ENCODE measurements at places on chromosomes 4 and X.

DNA sequence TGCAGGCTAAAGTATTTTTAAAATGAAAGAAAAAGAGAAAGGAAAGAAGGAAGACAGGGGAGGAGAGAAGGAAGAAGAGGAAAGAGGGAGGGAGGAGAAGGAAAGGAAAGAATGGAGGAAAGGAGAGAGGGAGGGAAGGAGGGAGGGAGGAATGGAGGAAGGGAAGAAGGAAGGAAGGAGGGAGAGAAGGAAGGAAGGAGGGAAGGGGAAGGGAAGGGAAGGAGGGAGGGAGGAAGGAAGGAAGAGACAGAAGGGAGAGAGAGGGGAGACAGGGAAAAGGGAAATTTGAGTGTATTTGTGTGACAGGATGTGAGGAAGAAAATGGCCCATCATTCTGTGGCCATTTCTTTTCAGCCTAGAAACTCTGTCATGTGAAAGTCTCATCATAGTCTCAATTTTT, 14.9 kb upstream of the PLAC1 start:
- no peak for DNase-seq

DNA sequence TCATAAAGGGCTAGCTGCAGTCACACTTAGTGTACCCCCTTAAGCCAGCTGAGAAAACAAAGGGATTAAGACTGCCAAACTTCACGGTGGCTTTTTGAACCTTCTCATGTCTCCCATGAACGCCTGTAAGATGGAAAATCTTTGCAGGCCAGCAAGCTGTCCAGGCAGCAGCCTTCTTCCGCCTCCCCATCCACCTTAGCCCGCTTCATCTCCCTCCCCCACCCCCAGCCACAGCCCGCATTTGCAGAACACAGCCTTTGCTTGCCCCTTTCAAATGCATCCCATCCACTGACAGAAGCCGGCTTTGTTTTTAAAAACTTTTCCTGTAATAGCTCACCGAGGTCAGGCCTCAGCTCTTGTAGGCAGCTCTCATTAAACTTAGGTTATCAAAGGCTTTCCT, 113.8 kb upstream of the FAM9B start:
- no peak for DNase-seq

GRCh38 chr4:5995901-5996623, 22.2 kb downstream of the C4orf50 start:
- DNase-seq = no peak

DNA sequence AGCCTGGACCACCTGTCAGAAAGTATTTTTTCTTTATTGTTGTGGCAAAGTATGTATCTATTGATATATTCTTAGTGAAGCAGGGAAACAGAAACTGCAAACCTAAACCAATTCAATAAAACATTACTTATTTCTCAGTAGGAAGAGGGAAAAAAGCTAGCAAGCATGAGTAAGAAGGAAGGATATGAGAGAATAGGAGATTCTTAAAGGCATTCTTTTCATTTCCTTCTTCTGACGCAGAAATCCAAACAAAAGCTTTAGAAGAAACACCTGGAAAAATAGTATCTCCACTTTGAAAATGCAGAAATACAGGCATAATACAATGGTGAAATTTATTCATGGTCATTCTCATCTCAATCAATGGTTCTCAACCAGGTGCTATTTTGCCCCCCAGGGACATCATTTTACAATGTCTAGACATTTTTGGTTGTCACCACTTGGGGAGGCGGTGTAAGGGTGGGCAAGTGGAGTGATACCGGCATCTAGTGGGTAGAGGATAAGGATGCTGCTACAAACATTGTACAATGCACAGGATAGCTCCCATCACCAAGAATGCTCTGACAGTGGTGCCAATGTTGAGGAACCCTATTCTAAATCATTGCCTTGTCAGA, 21.7 kb upstream of the ATXN3L start:
- peak; percentile 27 for DNase-seq

GRCh38 chr4:7826909-7827306, 112.8 kb downstream of the AFAP1 start:
- no peak for DNase-seq

Data from fibroblast of the aortic adventitia (primary cell).